Stimulated activated CD8-positive, alpha-beta memory T cell treated with anti-CD3 and anti-CD28 coated beads, Interleukin-7, amount 100 ng/mL, for 48 hours (primary cell): ENCODE measurements at places on chromosomes 13 and 19.

- no peak for DNase-seq
These were observed 607.3 kb downstream of the UQCRFS1 start for GRCh38 chr19:28605501-28606268.

- no peak for DNase-seq
These were observed 177.5 kb downstream of the FOXO1 start for GRCh38 chr13:40488869-40489391.

- DNase-seq: no peak
These were observed 202.8 kb upstream of the ATXN8OS start for GRCh38 chr13:69904784-69905183.

DNA sequence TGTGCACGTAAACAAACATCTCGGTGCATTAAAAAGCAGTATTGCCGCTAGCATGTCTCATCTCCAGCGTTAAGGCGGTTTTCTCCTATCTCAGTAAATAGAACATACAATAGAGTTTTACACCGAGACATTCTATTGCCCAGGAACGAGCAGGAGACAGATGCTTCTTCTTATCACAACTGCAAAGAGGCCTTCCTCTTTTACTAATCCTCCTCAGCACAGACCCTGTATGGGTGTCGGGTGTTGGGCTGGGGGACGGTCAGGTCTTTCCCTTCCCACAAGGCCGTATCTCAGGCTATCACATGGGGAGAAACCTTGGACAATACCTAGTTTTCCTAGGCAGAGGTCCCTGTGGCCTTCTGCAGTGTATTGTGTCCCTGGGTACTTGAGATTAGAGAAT is 21.2 kb downstream of the ZNF233 start:
- DNase-seq: no peak

DNA sequence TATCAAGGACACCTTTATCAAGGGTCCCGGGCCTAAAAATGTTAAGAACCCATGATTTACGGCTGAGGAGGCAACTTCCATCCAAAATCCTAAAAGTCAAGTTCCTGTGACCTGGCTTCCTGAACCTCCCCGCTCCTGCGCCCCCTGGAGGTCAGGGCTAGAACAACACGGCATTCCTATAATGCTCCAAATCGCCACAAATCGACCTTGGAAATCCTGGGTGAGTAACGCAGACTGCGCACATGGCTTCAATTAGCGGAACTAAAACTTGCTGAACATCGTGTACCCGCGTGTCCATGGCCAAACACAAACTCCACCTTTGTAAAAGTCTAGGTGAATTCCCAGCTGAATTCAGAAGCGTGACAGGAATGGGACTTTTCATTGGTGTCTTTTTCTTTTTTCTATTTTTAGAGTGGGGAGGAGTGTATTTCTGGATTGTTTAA is 4.3 kb upstream of the C5AR1 start:
- no peak for DNase-seq

- no peak for DNase-seq
These were observed 74.6 kb upstream of the NPAS1 start for GRCh38 chr19:46944918-46945628.

- DNase-seq: peak; percentile 88
These were observed 12.3 kb upstream of the SLC35E1 start for GRCh38 chr19:16584248-16585093.

DNA sequence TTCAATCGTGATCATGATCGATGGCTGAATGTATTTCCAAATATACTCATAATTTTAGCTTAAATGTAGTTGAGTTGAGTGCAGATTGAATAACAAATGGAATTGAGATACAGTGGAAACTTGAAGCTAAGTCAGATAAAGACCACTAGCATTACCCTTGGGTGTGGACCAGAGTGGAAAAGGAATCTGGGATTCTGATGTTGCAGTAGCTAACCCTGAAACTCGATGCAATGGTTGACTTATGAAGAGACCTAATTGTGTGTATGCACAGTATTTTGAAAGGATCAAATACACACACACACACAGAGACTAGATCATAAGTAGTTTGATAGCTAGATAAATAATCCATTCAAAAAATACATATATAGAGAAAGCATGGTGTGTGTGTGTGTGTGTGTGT is 135.8 kb downstream of the RXFP2 start:
- no peak for DNase-seq

GRCh38 chr19:30122431-30122830 is 180.4 kb downstream of the URI1 start:
- DNase-seq: no peak

DNA sequence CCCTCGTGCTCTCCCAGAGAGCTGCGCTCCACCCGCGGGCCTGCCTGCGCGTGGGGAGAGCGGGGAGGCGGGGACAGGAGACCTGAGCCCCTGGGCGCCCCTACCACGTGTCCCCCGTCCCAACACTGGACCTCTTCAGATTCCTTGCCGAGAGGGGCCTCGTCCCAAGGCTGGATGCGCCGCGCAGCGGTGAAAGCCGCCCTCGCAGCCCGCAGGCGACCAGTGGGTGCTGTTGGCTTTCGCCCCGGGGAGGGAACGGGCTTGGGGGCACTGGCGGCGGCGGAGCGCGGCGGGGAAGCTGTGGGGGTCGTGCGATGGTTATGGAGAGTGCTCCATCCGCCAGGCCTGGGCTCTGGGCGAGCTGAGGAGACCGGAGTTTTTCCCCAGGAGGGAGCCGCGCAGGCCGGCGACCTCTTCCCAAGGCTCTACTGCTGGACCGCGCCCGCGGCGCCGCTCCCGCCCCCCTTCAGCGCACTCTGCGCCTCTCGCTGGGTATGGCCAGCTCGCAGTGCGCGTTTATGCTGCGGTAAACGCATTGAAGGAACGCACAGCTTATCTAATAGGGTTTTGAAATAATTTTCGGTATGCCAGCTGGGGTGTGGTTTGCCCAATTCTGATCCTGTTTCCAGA is 17.2 kb upstream of the RNF17 start:
- DNase-seq: no peak

- DNase-seq: no peak
These were observed 816 bp downstream of the SPRED3 start for GRCh38 chr19:38389101-38389925.
